Activated T-cell treated with anti-CD3 and anti-CD28 coated beads for 24 hours (primary cell): ENCODE measurements at places on chromosomes 6 and 20.
A peak's percentile ranks its signal among the peaks of the same experiment; 100 is the strongest.

GRCh38 chr6:41379306-41379705 is 43.9 kb downstream of the NCR2 start:
- DNase-seq = no peak

DNA sequence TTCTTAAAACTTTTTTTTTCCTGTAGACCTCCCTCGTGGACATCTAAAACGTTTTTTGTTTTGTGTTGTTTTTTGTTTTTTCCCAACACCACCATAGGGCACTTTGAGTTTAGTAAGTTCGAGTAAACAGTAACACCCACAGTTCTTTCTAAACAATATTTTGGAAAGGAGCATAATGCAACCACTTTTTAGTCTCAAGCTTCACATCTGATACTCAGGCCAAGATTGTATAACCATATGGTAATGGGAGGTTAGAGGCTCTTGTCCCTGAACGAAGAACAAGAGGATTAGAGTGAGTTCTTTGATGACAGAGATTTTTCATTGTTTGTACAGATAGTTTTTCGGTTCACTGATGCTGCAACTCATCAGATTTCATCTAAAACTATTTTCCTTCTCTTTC is 144.6 kb downstream of the MTHFD1L start:
- no peak for DNase-seq

GRCh38 chr6:117498159-117498558 is 15.7 kb downstream of the DCBLD1 start:
- DNase-seq = no peak

DNA sequence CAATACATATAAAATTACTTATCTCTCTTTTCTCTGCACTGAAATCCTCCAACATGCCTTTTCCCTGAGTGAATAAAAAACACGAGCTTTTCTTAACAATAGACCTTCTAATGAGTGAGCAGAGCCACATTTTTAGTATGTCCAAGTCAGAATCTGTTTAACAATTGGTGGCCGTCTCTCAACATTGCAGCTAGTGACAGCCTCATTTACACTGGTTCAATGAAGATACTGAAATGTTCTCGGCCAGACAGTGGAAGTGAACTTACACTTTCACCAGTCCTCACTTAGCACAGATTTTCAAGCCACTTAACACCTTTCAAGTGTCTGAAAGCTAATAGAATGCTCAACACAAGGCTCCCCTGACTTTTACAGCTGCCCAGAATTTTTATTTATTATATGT is 767.1 kb downstream of the KIF16B start:
- DNase-seq = no peak

GRCh38 chr6:170276369-170277057 is 14.4 kb downstream of the DLL1 start:
- no peak for DNase-seq

DNA sequence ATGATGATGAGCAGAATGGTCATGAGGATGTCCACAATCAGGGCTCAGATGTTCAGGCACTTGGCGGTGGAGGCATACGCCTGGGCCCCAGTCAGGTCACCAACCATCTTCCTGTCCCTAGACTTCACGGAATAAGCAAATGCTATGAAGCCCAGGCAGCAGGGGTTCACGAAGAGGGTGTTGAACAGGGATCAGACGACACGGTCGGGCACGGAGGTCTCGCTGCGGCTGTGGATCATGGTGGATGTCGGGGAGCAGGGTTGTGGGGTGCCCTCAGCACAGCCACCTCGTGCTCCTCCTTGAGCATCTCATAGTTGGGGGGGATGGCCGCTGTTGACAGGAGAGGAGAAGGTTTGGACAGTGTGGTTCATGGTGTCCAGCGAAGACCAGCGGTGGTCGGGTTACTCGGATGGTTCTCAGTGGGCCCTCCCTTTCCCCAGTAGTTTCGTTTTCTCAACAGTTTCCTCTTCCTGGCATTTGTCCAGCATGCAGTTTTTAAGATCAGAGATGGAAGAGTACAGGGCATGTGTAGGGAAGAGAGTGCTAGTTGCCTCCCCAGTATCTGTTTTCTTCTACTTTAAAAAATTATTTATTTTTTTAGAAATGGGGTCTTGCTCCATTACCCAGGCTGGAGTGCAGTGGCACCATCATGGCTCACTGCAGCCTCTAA is 20.3 kb upstream of the SPDEF start:
- no peak for DNase-seq

- peak; percentile 33 for DNase-seq
These were observed 39.4 kb upstream of the KCNK16 start for GRCh38 chr6:39361657-39362486.

DNA sequence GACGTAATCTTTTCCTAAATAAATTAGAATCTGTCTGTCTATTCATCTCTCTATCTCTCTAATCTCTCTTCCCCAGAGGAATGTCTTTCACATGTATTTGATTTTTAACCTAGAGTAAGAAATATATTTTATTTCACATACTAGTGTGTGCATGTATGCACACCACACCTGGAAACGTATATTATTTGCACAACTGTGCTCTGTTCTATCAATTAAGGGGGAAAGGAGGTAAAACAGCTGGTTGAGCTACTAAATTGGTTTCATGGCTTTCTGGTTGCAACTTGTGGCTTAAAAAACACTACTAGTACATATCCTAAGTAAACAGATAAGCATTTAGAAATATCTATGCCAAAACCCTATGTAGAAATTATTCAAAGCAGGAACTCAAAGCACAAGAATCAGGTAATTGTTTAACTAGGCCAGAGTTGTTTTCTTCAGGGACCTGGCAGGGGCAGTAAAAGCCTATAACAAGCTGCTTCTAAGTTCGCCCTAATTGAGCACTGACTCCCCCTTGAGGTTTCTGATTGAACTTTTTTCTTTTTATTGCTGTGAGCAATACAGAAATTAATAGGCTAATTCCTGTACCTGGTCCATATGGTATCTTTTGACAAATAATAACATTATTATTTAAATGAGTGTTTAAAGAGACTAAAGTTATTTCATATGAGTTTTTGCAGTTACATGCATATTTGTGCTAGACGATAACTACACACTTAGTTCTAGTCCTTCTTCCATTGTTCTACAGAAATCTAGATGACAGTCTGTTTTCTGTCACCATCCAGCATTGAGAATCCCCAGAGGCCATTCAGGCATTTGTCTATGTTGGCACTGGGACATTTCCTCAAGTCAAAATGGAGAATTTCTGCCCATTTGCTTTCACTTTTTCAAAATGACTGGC is 88.6 kb downstream of the MCHR2 start:
- no peak for DNase-seq

DNA sequence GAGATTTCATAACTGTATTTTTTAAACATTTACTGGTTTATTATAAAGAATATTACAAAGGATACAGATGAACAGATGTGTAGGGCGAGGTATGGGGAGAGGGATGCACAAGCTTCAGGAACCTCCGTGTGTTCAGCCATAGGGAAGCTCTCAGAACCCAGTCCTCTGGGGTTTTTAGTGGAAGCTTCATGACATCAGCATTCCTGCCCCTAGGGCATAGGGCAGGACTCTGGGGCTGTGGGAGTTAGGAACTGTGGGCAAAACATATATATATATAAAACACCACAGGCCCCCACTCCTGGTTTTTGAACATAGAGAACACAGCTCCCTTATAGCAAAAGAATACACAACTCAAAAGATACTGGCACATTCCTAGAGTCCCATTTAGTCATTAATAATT is 21.9 kb downstream of the EFCAB8 start:
- no peak for DNase-seq

- no peak for DNase-seq
These were observed 40.0 kb downstream of the SLC22A1 start for GRCh38 chr6:160161647-160161986.

DNA sequence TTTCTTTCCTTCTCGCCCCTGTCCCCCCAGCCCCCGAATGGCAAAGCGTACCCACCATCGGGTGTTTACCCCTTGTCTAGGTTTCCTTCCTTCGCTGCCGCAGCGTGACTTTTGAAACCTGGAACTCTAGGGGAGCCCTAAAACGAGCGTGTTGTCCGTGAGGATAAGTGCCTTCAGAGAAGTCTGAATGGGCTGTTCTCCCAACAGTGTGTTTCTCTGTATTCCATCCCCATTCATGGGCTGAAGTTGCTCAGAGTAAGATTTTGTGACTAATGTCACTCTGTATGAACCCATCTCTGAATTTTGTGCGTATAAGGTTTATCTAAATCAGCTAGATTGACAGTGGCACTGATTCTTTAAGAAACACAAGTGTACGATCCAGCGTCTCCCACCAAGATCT is 949 bp downstream of the MACROD2 start:
- DNase-seq = no peak

DNA sequence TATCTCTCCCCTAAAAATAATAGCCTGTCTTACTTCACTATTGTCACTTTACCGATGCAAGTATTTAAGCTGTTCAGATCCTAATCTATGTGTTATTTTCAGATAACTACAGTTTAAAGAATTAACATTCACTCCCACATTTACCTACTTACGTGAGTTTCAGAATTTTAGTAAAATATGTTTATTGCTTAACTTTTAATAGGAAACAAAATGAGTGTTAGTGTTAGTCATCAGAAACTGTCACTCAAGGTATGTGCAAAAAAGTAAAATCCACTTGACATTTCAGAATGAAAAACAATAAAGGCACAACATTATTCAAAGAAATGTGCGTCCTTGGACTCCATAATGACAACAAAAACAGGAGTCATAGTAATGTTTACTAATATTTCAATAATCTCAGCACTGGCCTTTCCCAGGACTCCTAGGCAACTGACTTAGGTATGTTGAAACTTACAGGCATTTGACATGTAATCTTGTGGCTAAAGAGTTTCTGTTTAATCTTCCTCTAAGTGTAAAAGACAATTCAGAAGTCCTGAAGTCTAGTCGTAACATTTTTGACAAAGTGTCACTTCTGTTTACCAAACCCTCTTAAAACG is 4.5 kb downstream of the ATXN1 start:
- DNase-seq = no peak

DNA sequence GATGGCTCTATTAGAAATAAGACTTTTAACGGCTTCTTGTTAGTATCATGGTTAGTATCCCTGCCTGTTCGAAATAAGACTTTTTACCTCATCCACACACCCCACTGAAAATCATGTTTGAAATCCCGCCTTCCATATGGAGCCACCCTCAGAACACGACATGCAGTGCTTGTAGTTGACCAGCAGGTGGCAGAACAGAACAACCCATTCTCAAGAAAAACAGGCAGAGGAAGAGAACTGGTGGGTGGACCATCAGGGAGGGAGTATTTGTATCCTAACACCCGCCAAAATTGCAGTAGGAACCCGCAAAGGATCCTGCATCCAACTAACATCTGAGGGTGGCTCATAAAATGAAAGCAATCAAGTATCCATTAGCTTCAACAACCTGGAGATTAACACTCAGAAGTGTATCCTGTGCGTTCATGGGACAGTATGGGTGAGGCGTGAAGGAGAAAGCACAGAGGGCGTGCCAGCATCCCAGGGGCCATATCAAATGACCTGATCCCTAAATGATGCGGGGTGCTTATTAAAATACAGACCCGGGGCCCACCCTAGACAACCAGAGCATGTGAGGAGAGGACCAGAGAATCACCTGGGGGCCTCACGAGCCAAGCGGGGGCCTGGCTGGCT is 89.6 kb upstream of the NHSL1 start:
- peak; percentile 52 for DNase-seq

- DNase-seq = no peak
These were observed 1.9 kb downstream of the TRIB3 start for GRCh38 chr20:382291-383115.

DNA sequence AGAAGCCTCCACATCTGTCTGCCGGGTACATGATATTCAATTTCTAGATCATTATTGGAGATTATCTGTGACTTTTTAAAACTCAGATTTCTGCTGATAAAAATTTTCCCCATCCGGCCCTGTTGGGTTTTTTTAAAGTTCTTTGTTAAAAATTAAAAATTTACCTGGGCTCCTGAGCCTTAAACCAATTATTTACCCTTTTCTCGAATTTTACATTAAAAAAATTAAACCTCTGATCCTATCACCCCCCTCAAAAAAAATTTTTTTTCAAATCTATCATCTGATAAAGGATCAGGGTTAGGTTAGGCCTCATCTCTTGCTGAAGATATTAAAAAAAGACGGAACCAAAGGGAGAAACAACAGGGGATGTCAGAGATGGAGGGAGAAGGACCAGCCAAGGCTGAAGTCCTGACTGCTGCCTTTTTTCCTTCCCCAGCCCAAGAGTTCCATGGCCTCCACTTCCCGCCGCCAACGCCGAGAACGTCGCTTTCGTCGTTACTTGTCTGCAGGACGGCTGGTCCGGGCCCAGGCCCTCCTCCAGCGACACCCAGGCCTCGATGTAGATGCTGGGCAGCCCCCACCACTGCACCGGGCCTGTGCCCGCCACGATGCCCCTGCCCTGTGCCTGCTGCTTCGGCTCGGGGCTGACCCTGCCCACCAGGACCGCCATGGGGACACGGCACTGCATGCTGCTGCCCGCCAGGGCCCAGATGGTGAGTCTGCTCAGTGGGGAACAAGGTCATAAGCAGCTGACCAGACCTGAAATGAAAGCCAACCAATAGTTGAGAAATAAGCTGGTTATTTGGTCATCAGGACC is 527 bp downstream of the NFKBIL1 start:
- no peak for DNase-seq

- DNase-seq = no peak
These were observed 417 bp downstream of the VAPB start for GRCh38 chr20:58389324-58389967.

DNA sequence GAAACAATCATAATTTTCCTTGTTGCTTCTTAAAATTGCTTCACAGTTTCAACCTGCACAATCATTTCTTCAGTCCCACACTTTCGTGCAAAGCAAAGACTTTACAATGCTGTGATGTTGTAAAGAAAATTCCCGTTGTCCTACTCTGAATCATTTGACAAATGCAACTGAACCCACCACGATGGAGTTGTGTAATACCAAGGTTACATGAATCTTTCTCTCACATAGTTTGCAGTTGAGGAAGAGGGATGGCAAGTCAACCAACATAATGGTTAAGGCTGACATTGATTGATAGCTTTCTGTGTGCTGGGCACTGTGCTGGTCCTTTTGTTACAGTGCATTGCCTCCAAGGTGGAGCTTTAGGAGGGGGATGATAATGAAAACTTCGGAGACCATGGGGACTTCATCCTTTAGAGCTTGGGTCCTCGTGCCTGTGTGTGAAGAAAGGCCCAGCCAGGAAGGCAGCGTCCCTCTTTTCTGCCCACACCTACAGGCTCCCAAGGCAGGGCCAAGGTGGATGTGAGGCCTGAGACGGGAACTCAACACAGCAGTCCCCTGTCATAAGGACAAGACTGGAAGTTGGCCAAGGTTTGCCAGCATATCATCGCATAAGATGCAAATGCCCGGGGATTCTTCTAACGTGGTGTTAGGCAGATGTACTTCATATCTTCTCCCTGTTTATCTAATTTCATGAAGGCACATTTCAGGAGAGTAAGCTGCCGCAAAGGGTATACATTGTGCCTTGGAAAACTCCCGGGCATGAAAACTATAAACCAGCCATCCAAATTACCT is 96.9 kb downstream of the LY86 start:
- DNase-seq = no peak

- no peak for DNase-seq
These were observed 52.1 kb upstream of the BHLHE23 start for GRCh38 chr20:63058696-63059335.

GRCh38 chr6:29731281-29731680 is 8.0 kb downstream of the HLA-F start:
- no peak for DNase-seq
